ENCODE measurements at places on chromosomes 3 and 15.

GRCh38 chr3:177377166-177377565 lies 179.9 kb upstream of the TBL1XR1 start:
- DNase-seq, result no peak

DNA sequence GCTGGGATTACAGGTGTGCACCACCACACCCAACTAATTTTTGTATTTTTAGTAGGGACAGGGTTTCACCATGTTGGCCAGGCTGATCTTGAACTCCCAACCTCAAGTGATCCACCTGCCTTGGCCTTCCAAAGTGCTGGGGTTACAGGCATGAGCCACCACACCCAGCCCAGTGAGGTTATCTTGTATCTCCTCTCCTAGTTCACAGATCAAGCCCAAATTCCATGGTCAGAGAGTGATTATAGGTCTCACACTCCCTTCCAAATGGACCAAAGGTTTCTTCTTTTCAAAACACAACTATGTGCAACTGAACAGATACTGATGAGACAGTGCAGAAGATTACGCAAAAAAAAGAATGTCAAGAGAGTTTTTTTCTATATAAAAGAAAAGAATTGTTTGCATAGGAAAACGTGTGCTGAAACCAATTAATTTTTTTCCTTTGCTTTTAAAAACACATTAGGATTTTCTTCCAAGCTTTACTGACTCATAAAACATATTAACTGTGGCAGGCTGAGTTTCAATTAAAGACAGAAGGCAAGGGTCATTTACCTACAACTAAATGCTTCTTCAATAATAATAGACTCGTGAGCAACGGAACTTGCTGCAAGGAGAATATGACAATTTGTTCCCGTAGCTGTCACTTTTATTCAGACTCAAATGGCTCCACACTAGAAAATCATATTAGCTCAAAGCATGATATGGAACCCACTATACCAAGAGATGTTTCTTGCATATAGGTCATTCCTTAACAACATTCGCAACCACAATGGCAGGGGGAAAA lies 30.4 kb upstream of the THUMPD3 start:
- DNase-seq, result no peak

- no peak for DNase-seq
Observed at GRCh38 chr3:33030802-33031201, 66.1 kb downstream of the GLB1 start.

GRCh38 chr15:67685008-67685599 lies 140.2 kb upstream of the SKOR1 start:
- no peak for DNase-seq

DNA sequence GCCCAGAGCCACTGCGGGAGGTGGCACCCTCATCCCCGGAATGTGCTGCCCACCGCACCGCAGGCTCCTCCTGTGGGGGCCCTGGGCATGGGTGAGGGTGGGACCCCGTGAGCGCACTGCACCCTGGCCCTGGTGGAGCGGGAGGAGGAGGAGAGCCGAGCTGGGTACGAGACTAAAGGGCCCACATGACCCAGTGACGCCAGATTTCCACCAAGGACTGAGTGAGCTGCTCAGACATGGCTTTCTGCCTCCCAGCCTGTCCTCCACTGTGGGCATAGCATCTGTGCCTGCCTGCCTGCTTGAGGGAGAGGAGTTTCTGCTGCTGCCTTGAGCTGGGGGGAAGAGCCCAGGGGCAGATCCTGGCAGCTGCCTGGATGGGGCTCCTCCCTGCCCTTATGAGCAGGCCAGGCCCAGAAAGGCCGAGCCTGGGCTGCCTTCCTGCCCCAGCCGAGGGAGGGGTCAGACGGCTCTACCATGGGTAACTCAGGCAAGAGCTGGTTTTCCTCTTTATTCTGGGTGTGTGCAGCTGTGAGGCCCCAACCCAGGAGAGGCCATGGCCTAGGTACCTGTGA lies 88.4 kb downstream of the VGLL4 start:
- no peak for DNase-seq

DNA sequence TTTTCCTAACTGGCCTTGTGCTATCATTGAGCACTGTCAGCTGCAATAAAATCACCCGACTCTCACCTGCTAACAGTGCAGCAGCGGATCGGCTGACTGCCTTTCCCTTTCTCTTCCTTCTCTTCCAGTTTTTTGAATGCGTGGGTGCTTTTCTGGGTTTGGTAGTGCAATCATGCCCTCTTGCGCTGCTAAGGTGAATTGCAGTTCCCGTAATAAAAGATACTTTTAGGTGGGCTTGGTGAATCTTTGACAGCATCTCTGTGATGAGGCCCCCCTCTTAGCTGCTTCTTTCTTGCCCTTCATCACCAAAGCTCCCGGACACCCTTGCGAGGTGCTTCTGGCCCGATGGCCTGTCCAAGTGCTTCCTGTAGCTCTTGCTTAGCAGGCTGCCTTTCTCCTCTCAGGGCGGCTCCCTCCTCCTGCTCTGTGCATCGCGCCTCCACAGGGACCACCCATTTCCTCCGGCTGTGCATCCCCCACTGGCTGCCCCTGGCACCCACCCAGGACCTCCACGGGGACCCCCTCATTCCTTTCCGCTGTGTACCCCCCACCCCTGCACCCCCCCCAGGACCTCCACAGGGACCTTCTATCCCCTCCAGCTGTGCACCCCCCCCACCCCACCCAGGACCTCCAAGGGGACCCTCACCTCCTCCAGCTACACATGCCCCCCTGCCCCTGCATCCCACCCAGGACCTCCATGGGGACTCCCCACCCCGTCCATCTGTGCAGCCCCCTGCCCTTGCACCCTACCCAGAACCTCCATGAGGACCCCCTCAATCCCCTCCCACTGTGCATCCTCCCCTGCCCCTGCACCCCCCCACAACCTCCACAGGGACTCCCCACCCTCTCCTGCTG lies 50.8 kb upstream of the RPL32 start:
- no peak for DNase-seq

- DNase-seq, result no peak
Observed at GRCh38 chr3:25120665-25121064, 307.4 kb upstream of the RARB start.

DNA sequence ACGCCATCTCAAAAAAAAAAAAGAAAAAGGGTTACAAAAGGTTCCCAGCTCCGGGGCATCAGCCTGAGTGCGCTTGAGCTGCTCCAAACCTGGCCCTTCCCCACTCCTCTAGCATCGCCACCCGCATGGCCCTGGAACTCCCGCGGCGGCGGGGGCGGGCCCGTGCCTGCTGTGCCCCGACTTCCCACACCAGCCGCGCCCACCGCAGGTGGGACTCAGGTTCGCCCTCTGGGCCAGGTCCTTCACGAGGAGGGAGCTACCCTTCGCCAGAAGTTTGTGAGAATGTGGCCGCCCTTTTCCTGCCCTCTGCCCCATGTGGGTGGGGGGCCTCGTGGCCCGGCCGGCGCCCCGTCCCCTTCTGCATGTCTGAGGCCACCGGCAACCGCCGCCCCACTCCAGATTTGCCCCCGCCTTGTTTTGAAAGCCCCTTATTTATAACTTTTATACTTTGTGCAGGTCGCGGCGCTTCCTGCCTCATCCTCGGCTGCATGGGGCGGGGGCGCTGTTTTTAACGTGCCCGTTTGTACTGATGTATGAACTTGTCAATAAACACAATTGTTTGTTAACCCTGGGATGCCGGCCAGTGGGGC lies 507 bp upstream of the JMJD7 start:
- DNase-seq, result no peak

DNA sequence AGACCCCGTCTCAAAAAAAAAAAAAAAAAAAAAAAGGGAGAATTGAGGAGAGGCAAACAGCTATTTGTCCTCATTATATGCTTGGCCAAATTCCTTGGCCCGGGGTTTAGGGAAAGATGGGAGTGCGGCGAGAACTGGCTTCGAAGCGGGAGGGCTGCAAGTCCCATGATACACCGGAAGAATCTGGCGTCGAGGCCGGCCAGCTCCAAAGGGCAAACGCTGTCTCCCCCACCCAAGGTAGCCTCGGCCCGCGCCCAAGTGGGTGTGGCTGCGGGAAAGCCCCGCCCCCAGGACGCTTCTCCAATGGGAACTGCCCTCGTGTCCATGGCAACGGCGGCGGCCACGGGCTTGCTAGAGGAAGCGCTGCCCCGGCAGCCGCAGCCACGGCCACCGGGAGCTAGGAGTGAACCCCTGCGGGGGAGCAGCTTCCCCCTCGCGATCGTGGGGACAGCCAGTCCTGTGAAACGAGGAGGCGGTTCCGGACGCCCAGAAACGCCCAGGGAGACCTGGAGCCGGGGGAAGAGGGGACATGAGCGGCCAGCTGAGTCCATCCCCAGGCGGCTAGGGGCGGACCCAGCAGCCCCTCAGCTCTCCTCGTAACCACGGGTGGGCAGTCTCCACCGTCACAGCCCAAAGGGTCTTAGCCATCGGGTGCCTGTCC lies at the start of gene TTLL13:
TSS of gene TTLL13 (plus strand) at position 354 of the 661 bp plus-strand sequence. CDS start 1,075 bp downstream, outside the sequence.
- peak; percentile 94 for DNase-seq

DNA sequence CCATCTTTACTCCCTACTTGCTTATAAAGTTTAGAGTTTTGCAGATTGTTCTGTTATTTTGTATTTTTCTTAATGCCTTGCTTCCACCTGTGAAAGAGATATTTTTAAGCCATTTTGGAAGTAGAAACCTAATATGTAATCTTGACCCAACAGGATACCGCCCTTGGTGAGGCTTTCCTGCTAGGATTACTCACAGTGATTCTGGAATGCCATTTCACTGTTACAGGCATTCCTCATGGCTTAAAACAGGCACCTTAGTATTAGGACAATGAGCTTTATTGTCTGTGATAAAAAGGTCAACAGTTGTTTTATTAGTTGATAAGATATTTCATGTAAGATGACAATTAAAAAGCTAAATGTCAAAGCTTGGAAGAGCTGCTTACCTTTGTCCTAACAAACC lies 58.2 kb downstream of the PHLDB2 start:
- no peak for DNase-seq

DNA sequence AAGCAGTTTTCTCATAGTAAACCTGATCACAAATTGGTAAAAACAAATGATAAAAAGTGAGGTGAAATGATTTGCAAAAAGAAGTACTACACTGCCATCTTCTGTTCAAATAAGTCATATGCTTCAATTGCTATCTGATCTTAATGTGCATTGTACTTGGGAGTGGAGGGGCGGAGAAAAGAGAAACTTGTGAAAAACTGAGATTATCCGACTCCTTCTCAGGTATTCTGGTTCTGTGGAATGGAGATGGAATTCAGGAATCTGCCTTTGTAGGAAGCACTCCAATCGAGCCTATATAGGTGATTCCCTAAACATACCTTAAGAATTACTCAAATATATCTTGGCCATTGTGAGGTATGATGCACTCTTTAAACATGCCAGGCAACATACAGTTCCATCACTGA lies 180.6 kb downstream of the CHL1 start:
- DNase-seq, result no peak

DNA sequence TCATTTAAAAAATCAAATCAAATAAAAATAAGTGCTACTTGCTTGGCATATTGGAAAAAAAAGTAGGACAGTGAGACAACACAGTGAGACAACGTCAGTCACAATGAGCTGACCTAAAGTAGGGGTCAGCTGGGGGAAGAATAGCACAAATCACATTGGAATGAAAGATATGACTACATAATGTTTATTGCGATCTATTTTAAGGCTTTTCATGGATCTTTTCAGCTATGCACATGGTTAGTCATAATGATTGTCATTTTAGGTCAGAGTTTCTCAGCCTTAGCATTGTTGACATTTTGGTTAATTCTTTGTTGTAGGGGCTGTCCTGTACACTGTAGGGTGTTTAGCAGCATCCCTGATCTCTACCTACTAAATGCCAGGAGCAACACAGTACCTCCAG lies 44.5 kb downstream of the CMSS1 start:
- DNase-seq, result no peak

DNA sequence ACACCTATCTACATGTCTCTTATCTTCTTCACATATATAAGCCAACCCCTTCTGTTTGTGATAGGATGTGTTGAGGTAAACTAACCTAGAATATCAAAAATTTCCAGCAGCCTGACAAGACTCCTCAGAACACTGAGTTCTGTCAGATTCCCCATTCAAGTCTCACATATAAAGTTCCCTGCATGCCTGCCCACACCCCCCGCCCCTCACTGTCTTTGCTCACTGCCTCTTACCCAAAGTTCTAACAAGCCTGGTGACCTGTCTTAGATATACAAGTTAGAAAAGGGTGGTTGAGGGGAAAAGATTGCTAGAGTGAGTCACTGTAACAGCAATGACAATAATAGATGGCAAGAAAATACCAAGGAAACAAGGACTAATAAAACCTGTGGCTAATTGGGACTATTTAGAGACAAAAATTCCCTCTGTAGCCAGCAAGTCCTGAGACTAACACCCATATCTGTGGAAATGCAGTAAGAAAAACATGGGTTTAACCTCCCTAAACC lies 40.1 kb downstream of the FBXO22 start:
- DNase-seq, result no peak

DNA sequence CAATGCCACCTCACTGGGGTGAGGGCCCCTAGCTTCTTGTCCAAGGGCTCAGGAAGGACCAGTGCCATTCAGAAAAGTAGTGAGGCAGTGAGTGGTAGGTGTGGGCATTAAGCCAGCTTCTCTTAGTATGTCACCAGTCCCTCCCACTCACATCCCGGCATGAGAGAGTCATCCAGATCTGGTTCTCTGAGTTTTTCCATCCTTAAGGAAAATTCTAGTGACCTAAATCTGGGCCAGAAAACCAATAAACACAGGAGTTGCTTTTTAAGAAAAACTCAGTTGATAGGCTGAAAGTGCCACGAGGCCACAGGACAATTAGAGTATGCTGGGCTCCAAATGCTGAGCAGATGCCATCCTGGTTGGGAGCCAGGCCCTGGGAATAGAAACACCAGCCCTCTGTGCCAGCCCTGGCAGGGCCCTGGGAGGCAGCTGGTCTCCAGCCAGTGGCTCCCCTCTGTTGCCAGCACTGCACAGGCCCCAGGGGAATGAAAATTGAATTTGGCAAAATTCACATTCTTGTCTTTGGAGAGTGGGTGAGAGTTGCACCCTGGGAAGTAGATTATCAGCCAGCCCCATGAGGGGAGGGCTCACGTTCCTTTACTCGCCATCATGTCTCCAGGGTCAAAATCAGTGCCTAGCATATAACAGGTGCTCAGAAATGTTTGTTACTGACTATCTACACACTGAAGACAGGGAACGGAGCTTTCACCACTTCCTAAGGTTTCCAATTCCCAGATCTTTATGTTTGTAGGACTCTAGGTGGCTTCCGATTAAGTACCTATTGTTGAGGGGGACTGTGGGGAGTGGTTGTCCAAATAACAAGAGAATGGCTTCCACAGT lies 52.8 kb downstream of the FAM43A start:
- no peak for DNase-seq

GRCh38 chr3:170085396-170085795 lies 47.6 kb downstream of the GPR160 start:
- DNase-seq, result no peak

- DNase-seq, result no peak
Observed at GRCh38 chr3:189269365-189269764, 97.6 kb downstream of the TPRG1 start.

GRCh38 chr3:139238281-139239030 lies 105.4 kb upstream of the MRPS22 start:
- no peak for DNase-seq
